ENCODE measurements at places on chromosomes 13 and 19.

GRCh38 chr13:35630551-35631275 lies 154.2 kb upstream of the MAB21L1 start:
- DNase-seq, result no peak

DNA sequence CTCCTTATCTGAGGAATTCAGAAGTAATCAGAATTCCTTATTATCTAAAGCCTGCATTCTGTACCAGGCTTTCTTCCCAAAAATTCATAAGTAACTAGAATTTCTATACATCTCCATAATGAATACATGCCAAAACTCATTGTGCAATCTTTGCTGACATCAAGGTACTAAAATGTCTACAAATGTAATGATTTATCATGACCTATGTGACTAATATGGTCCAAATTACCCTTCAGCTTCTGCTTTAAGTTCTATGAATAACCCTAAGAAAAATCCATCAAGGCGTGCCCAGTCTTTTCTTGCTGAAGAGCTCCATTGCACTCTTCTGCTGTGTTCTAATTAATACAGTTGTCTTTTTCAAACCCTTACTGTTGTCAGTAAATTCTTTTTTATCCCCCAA lies 58.5 kb upstream of the SLITRK1 start:
- no peak for DNase-seq

DNA sequence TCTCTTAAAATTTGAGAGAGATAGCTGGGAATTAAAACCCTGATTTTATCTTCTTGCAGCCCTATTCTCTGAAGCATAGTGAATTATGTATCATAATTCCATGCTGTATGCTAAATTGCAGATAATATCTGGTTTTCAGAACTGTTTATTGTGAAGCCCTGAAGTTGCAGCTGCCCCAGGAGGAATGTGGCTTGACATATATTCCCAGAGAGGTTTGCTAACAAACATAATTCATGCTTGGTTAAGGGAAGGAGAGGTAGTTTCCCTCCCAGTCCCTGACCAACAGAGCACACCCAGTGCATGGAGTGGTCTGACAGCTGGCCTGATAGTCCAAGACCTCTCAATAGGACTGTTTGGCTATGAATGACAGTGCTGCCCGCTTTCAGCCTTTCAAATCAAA lies 500.6 kb upstream of the MIR17HG start:
- DNase-seq, result no peak

DNA sequence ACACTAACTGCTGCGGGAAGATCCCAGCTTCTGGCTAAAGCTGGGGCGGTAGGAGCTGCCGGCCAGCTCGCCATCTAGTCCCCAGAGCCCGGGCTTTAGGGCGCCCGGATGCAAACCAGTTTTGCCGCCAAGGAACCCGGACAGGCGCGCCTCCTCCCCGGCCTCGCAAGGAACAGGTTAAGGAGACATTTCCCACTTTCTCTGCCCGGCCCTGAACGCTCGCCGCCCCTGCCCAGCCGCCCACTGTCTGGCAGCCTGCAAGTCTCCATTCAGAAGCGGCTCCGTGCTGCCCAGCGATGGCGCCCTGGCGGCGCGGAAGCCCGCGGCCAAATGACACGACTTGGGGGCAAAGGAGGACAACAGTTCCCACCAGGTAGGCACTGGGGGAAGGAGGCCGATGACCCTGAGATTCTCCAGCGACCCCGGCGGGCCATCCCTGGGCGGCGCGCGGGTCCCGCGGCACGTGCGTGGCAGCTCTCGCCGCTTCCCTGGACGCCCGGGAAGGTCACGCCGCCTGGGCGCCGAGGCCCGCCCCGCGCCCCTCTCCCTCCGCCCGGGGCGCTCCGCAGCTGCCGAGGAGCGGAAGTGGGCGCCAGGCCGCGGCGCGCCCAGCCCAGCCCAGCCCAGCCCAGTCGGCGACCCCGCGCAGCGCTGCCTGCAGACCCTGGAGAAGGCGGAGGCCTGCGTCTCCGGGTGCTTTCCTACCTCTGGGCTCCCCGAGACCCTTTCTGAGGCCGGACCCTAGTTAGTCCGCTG lies 42.2 kb upstream of the HNRNPA1L2 start:
- no peak for DNase-seq

- DNase-seq, result no peak
Measured at GRCh38 chr19:30887042-30887441, 462.2 kb downstream of the TSHZ3 start.

GRCh38 chr13:99193152-99193551 lies 7.5 kb upstream of the UBAC2 start:
- no peak for DNase-seq

DNA sequence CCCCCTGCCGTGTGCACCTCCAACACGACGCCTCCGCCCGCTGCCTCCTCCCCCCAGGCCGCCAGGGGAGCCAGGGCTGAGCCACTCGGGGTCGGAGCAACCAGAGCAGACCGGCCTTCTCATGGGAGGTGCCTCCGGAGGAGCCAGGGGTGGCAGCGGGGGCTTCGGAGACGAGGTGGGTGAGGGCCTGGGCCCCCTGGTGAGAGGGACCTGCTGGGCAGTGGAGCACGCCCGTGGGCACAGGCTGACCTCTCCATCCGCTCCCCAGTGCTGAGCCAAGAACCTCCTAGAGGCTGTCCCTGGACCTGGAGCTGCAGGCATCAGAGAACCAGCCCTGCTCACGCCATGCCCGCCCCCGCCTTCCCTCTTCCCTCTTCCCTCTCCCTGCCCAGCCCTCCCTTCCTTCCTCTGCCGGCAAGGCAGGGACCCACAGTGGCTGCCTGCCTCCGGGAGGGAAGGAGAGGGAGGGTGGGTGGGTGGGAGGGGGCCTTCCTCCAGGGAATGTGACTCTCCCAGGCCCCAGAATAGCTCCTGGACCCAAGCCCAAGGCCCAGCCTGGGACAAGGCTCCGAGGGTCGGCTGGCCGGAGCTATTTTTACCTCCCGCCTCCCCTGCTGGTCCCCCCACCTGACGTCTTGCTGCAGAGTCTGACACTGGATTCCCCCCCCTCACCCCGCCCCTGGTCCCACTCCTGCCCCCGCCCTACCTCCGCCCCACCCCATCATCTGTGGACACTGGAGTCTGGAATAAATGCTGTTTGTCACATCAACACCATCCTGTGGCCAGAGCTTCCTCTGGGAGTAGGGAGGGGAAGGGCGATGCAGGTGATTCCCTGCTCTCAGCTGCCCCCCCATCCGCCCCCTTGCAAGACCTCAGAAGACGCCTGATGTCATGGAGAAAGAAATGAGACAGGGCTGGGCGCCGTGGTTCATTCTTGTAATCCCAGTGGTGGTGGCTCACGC lies 12.0 kb downstream of the BCAM start:
- no peak for DNase-seq

- no peak for DNase-seq
Measured at GRCh38 chr19:19551853-19552192, 13.8 kb downstream of the CILP2 start.
